ENCODE measurements at places on chromosomes 2 and 18.

DNA sequence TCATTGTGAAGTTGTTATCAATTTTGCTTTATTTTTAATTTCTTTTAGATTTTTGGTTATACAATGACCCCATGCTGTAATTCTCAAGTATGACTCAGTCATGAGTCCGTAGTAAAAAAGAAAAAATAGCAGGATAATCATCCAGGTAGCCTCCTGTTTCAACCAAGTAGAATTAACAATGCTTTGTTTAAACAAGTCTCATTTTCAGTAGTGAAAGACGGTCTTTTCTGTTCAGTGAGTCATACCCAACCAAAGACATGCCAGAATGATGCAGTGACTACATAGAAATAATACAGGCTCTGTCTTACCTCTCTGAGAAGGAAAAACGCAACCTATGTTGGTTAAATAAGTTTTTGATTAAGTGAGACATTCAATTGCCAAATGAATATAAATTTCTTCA, 67.8 kb upstream of the DSC1 start:
- DNase-seq, result no peak

- DNase-seq, result no peak
Observed at GRCh38 chr2:20174410-20174809, 50.5 kb downstream of the SDC1 start.

DNA sequence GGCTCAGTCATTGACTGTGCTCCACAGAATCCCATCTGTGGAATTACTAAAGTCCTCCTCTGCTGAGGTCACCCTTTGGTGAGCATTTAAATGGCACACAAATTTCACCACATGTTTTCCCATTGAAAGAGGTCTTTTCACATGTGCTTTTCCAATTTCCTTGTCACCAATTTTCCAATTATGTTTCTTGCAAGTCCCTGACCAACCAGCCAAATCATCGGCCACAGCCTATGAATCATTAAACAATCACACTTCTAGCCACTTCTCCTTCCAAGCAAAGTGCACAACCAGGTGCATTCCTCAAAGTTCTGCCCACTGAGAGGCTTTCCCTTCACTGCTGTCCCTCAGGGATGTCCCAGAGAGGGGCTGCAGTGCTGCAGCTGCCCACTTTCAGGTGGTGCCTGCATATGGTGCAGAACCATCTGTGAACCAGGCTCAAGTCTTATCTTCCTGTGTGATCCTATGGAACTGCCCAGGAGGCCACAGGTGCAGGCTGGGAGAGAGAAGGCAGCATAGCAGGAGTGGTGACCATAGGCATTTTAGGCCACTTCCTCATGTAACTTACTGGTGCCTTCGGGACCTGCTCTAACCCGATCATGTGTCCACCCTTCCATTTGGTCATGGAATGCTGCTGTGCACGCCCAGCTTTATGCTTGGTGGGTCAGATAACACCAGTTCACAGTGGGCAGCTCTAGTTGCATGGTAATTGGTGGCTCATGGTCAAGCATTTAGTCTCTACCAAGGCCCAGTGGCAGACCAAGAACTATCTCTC, 153.0 kb downstream of the SEPTIN10 start:
- no peak for DNase-seq

DNA sequence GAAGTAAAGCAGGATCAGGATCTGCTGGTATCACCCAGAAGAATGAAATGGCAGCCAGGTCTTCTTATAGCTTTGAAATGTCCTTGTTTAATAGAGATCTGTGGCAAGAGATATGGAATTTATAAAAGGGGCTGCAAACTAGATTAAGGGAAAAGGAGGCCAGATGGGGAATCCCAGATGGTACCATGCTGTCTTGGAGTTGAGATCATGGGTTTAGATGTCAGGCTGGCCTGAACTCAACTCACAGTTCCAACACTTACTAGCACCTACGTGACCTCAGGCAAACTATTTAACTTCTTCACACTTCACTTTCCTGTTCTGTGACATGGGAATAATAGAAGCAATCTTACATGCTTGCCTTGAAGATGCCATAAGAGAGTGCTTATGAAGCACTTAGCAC, 188.2 kb downstream of the ALK start:
- DNase-seq, result no peak

- no peak for DNase-seq
Observed at GRCh38 chr2:23380562-23381065, 4.4 kb upstream of the KLHL29 start.
